ENCODE measurements at places on chromosomes 5 and 9.

DNA sequence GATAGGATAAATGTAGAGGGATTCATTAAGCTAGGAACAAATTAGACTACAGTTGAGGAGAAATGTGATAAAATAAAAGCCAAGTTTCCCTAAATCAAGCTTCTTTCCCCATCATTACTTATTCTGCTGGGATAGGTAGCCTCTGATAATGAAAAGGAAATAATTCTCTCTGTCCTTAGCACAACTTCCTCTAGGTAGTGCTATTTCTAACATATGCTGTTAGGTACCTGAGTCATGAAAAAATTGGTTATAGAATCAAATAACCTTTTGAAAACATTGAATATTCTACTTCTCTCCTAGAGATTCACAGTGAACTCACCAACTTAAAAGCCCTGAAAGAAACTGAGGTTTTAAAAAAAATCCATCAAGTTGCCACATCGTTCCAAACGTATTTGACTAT is 1793.1 kb downstream of the EFNA5 start:
- no peak for DNase-seq

GRCh38 chr9:88812938-88813637 is 178.2 kb upstream of the S1PR3 start:
- DNase-seq, result no peak

DNA sequence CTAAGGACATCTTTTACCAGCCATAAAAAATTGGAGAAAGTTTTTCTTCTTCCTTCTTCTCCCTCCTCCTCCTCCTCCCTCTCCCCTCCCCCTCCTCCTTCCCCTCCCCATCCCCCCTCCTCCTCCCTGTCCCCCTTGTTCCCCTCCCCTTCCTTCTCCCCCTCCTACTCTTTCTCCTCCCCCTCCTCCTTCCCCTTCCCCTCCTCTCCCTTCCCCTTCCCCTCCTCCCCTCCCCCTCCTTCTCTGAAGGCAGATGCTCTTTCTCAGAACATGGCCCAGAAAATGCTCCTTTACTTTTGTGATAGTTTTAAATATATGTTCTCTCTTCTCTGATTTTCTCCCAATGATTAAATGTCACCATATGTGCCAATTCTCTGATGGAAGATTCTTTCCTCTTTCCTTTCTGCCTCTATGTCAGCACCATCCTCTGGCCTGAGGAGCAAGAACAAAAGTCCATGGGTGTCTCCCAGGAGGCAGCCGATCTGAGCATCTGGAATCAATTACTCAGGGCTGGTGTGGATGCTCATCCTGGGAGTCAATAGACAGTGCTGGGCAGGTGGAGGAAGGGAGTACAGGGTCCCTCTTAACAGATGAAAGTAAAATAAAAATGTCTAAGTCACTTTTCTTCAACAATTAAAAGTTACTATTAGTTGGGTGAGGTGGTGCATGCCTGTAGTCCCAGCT is 63.0 kb upstream of the GNA14 start:
- DNase-seq, result no peak

DNA sequence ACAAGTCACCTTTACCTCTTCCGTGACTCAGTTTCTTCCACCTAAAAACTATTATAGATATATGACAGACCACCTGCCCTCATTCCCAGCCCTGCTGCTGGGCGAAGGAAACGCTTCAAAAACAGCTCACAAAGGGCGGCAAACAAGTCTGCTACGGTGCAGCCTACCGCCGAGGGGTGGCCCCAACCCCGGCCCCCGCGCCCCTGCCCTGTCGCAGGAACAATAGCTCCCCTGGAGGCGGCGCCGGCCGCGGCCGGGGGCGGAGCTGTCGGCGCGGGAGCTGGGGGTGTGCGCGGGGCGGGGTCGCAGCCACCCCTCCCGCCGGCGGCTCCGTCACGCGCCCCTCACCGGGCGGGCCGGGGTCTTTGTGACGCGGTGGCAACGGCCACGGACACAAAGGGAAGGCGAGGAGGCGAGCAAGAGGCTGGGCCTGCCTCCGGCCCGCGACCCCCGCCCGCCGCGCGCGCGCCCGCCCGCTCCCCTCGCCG is at the start of gene TMEFF1:
TSS of gene TMEFF1 (plus strand) at position 362 of the 488 bp plus-strand sequence. CDS start 396 bp downstream, outside the sequence.
- peak; percentile 14 for DNase-seq

GRCh38 chr5:176700239-176700847 is 53.1 kb downstream of the TSPAN17 start:
- DNase-seq, result no peak

All from activated CD8-positive, alpha-beta memory T cell treated with anti-CD3 and anti-CD28 coated beads for 1 hour (primary cell).